ENCODE measurements at places on chromosomes 13 and 19. TPM values are rescaled to one million over a fixed set of nuclear protein-coding genes. Genes with fewer than 3 reads are reported as not detected.

The DAND5 gene
- not detected for total RNA-seq

The PCDH9 gene
- 0.11 TPM for total RNA-seq

The C3 gene
- total RNA-seq: 19.3 TPM

The ADPRHL1 gene
- total RNA-seq: 5.8 TPM

The LAIR1 gene
- not detected for total RNA-seq

The TGFB1 gene
- 15.3 TPM for total RNA-seq

The CYP4F12 gene
- 0.16 TPM for total RNA-seq

The ZNF227 gene
- 25.9 TPM for total RNA-seq

The LGALS14 gene
- 2.4 TPM for total RNA-seq

The CRX gene
- not detected for total RNA-seq

The FXYD7 gene
- not detected for total RNA-seq

The PSG11 gene
- not detected for total RNA-seq

The OVOL3 gene
- total RNA-seq: not detected

The GRK1 gene
- total RNA-seq: not detected

The ZNF460 gene
- 54.1 TPM for total RNA-seq

The HIPK4 gene
- not detected for total RNA-seq

GRCh38 chr13:61286148-61286745 lies 129.4 kb downstream of the PCDH20 start:
- H3K36me3 ChIP-seq: no peaks in the 10 kb centered on the region
- no peak overlapping the region for H3K4me3 ChIP-seq
- no peaks in the 10 kb centered on the region for H3K4me1 ChIP-seq

DNA sequence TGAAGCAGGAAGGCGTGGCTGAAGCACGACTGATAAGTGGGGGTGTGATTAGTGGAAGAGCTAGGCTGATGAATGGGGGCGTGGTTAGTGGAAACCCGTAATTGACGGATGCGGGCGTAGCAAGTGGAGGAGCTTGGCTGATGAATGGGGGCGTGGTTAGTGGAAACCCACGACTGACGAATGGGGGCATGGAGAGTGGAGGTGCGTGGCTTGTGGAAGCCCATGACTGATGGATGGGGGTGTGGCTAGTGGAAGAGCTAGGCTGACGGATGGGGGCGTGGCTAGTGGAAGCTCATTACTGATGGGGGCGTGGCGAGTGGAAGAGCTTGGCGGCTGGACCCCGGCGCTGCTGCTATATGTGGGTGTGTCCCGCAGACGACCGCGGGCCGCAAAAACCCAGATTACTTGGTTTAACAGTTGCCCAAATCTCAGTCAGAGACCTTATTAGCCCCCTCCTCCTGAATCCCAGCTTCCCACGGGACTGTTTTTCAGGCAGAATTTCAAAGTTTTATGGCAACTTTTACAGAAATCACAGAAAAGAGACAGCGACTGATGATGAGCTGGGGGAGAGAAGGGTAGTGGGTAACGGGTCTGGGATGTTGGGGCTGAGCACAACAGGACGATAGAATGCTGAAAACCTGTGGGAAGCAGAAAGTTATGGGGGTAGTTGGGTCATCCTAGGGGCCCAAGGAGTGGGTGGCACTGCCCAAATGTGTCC lies 9.0 kb upstream of the MEIS3 start:
- DNase-seq: peak; percentile 92
- no peak overlapping the region for H3K27ac ChIP-seq
- peaks cover 13% of the 10 kb centered on the region for H3K4me1 ChIP-seq
- peak overlapping the region; percentile 13 for H3K4me3 ChIP-seq

DNA sequence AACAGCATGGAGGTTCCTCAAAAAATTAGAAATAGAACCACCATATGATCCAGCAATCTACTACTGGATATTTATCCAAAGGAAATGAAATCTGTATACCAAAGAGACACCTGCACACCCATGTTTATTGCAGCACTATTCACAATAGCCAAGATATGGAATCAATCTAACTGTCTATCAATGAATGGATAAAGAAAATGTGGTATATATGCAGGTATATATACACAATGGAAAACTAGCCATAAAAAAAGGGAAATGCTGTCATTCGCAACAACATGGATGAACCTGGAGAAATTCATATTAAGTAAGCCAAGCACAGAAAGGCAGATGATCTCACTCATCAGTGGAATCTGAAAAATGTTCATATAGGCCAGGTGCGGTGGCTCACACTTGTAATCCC lies 2.5 kb downstream of the ZNF780B start:
- H3K27me3 ChIP-seq: no peaks in the 10 kb centered on the region
- no peak overlapping the region for H3K4me3 ChIP-seq
- no peaks in the 10 kb centered on the region for H3K4me1 ChIP-seq
- no peak overlapping the region for H3K27ac ChIP-seq
- H3K36me3 ChIP-seq: no peaks in the 10 kb centered on the region

DNA sequence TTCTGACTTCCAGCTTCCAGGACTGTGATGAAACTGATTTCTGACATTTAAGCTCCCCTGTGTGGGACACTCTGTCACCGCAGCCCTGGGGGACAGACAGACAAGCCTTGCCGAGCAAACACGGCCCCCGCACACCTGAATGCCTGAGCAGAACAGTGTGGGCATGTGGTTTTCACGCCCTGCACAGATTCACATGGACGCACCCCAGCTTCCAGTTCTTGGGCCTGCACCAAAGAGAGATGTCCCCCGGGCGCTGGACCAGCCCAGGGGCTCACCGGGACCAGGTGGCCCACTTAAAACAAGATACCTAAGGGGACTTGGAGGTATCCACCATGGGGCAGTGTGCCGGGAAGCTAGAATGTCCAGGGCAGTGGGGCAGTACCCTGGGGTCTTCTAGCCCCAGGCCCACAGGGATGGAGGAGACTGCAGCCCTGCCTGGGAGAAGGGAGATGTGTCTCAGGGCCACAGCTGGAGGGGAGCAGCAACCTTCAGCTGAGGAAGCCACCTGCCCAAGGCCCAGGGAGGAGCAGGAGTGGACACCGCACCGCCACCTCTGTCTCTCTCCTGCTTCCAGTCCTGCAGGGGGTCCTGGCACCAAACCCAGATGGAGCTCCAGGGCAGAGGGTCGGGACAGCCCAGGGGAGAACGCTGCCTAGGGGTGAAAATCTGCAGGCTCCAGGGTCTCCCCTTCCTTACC lies 50.5 kb downstream of the SOX1 start:
- no peak overlapping the region for H3K4me3 ChIP-seq
- no peak for DNase-seq
- H3K4me1 ChIP-seq: peaks cover 6% of the 10 kb centered on the region
- no peak overlapping the region for H3K27ac ChIP-seq
- H3K36me3 ChIP-seq: no peaks in the 10 kb centered on the region

DNA sequence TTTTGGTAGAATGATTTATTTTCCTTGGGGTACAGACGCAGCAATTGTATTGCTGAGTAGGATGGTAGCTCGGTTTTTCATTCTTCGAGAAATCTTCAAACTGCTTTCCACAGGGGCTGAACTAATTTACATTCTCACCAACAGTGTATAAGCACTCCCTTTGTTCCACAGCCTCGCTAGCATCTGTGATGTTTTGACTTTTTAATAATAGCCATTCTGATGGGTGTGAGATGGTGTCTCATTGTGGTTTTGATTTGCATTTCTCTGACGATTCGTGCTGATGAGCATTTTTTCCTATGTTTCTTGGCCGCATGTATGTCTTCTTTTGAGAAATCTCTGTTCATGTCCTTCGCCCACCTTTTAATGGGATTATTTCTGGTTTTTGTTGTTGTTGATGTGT lies 54.8 kb upstream of the UQCRFS1 start:
- H3K27me3 ChIP-seq: no peaks in the 10 kb centered on the region
- no peaks in the 10 kb centered on the region for H3K4me1 ChIP-seq
- no peak for DNase-seq
- no peaks in the 10 kb centered on the region for H3K36me3 ChIP-seq
- H3K4me3 ChIP-seq: no peak overlapping the region
- no peak overlapping the region for H3K27ac ChIP-seq

GRCh38 chr19:9862938-9863337 lies 27.8 kb downstream of the PIN1 start:
- no peak overlapping the region for H3K4me3 ChIP-seq
- H3K36me3 ChIP-seq: no peaks in the 10 kb centered on the region
- H3K27ac ChIP-seq: no peak overlapping the region
- no peak for DNase-seq
- no peaks in the 10 kb centered on the region for H3K4me1 ChIP-seq

GRCh38 chr13:19834704-19835103 lies 28.7 kb downstream of the ZMYM5 start:
- no peak overlapping the region for H3K27ac ChIP-seq
- no peaks in the 10 kb centered on the region for H3K36me3 ChIP-seq
- no peaks in the 10 kb centered on the region for H3K4me1 ChIP-seq
- H3K27me3 ChIP-seq: no peaks in the 10 kb centered on the region
- DNase-seq: no peak

DNA sequence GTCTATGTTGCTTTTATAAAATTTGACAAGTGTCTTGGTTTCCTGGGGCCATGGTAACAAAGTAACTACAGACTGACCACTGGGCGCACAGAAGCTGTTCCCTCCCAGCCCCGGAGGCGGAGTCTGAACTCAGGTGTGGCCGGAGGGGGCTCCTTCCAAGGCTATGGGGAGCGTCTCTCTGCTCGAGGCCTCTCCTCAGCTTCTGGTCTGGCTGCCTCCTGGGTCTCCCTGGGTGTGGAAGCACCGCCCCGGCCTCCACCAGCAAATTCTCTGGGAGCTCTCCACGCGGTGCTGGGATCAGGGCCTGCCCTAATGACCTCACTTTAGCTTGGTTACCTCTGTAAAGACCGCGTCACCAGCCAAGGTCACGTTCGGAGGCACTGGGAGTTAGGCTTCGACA lies 45.7 kb upstream of the F7 start:
- peak; percentile 19 for DNase-seq
- no peak overlapping the region for H3K27ac ChIP-seq
- H3K4me3 ChIP-seq: no peak overlapping the region
- H3K36me3 ChIP-seq: no peaks in the 10 kb centered on the region
- H3K4me1 ChIP-seq: no peaks in the 10 kb centered on the region

GRCh38 chr13:60267498-60268202 lies 103.9 kb upstream of the DIAPH3 start:
- no peaks in the 10 kb centered on the region for H3K27me3 ChIP-seq
- H3K4me3 ChIP-seq: peak overlapping the region; percentile 55
- peak; percentile 78 for DNase-seq
- H3K36me3 ChIP-seq: no peaks in the 10 kb centered on the region
- H3K27ac ChIP-seq: no peak overlapping the region
- H3K4me1 ChIP-seq: peaks cover 39% of the 10 kb centered on the region

DNA sequence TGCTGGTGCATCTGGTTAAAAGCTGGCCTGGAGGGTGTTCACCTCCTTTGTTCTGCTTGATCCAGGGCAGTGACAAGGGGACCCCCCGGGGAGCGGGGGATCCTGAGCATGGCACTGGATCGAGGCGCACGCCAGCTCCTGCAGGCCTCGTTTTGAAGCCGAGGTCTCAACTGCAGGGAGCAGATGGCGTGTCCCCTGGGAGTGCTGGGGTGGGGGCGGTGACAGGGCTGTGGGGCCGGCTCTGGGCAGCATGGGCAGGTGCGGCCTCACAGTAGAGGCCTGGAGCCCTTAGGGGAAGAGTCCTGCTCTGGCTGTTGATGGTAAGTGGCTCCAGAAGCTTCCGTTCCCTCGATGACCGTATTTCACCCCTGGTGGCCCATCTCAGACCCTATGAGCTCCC lies 51.8 kb downstream of the CRTC1 start:
- no peak for DNase-seq
- H3K4me1 ChIP-seq: peaks cover 60% of the 10 kb centered on the region
- H3K4me3 ChIP-seq: no peak overlapping the region
